Forelimb muscle (tissue), 1 donor: ENCODE measurements at places on chromosomes 7 and 10.

DNA sequence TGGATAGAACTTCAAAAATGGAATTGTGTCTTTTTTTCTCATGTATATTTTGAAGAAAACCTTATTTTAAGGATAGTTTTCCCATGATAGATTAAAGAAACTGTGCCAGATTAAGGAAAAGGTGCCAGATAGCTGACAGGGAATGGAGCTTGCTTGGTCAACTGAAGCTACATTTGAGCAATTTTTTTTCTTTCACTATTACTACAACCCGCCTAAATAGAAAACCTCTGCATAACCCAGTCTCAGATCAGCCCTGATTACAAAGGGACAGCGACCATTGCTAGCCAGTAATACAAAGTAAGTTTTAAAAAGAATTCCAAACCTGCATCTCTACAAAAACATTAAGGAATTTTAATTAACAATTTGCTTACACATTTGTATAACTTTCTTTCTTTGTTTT lies 1123.4 kb upstream of the LRRTM3 start:
- no peak for DNase-seq

DNA sequence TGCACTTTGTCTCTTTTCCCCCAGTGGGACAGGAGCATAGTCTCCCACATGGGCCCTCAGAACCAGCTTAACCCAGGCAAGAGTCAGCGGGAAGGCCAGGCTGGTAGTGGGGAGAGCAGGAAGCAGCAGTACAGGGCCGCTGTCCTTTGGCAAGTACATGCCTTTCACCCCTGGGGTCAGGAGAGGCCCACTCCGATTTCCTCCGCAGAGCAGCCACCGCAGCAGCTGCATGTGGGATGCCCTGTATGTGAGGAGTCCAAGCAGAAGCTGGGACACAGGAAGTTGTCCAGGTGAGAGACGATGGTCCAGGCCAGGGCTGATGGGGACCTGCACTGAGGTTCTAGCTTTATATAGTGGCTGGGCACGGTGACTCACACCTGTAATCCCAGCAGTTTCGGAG lies 36.7 kb upstream of the GALNTL5 start:
- no peak for DNase-seq

GRCh38 chr7:36278620-36279172 lies 111.0 kb upstream of the ANLN start:
- no peak for DNase-seq

DNA sequence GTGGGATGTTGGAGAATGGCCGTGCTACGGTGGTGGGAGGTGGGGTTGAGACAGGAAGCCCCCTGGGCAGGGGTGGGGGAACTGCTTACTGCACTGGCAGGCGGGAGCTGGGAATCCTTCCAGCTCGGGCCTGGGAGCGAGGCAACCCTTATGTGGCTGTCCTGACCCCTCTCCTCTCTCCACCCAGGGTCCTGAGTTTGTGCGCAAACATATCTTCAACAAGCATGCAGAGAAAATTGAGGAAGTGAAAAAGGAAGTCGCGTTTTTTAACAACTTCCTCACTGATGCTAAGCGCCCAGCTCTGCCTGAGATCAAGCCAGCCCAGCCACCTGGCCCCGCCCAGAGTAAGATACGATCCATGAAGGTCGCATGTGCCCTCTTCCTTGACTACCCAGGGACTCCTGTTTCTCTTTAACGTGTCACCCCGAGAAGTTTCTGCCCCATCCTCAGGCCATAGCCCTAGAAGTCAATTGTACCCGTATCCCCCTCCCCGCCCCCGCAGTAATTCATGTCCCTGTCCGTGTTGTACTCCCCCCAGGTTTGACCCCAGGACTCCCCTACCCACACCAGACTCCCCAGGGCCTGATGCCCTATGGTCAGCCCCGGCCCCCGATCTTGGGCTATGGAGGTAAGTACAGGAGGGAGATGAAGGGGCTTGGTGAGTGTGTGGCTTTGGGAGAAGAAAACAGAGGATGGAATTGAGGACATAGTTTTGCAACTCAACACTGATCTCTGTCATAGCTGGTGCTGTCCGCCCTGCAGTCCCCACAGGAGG lies 1.8 kb downstream of the UFSP1 start:
- no peak for DNase-seq

- no peak for DNase-seq
Measured at GRCh38 chr7:93159490-93159889, 11.3 kb upstream of the SAMD9L start.

- DNase-seq = no peak
Measured at GRCh38 chr7:88922944-88923343, 127.4 kb upstream of the TEX47 start.

- no peak for DNase-seq
Measured at GRCh38 chr7:128217030-128217805, 23.9 kb upstream of the LEP start.

DNA sequence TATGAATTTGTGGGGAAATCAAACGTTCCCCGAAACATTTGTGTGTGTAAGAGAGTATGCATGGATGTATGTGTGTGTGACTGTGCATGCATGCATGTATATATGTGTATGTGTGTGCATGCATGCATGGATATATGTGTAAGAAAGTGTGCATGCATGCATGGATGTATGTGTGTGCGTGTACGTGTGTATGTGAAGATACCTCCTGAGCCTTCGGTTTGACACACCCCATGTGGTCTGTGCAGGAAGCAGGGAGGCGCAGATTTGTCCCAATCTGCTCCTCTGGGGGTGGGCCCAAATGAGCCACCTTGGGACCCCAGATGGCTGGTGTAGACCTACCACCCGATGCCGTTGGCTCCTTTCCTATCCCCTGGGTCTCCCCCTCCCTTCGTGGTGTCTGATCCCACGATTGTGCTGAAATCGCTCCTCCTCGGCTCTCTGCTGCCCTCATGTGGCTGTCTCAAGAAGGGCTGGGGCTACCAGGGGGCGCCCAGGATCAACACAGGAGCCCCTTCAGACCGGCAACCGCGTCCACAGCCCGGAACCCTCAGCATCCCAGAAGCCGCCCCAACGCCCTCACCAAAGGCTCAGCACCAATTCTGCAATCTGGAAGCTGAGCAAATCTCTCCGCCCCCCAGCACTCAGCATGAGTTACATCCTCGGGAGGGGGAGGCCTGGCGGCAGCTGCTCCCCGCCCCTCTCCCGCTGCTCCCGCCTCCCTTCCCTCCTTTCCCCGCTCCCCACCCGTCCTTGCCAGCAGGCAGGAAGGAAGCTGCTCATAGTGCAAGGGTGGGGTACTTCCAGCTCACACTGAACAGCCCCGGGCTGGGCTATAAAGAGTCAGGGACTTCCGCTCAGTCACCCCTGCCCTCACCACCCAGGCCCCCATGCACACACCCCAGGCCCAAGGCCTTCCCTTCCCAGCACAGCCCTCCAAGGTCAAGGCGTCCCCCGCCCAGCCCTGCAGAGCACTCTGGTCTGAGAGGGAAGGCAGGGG lies 2.3 kb upstream of the NOS3 start:
- no peak for DNase-seq

DNA sequence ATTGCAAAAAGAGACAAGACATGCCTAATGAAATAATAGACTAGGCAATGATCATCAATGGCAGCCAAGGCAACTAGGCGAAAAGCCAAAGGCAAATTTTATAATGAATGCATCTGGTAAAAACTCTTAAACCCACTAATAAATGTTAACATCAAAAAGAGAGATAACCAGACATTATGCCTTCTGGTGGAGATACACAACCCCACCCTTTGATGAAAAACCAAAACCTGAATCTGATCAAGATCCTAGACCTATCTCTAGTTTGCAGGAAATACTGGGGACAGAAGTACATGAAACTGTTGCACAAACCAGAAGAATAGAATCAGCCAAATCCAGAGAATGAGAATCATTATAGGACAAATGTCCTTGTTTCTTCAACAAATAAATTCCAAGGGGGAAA lies 22.0 kb upstream of the GSAP start:
- no peak for DNase-seq

DNA sequence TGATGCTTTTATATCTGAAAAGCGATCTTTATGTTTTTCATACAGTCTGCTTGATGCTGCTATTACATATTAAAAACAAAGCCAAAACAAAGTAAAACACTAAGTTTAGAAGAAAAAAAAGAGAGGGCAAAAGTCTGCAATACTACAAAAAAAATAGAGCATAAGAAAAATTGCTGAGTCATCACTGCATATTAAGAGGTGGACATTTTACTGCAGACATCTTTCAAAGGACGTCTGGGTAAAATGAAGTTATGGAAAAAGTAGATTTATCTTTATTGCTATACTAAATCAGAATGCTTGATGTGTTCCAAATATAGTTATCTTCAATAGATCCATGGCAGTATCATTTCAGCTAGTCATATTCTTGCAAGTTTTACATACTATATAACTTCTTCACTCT lies 172.0 kb downstream of the MAGI2 start:
- DNase-seq = no peak
